ENCODE measurements at places on chromosomes 7 and 10.

- no peak for DNase-seq
Observed at GRCh38 chr7:116772423-116772863, 89.9 kb upstream of the CAPZA2 start.

DNA sequence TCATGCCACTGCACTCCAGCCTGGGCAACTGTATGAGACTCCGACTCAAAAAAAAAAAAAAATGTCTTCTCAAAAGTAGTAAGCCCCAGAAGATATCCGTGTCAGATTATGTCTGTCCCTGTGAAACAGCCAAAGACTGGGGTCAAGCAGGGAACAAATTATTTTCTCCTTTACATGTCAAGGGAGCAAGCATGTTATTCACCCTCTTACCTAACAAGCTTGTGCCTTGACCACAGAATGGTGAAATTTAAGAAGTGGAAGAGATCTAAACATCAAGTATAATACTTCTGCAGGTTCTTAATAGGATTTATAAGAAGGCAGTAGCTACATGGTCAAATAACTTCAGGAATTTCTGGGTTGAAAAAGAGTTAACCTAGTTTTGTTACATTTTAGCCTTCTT is 187.9 kb downstream of the ZNF365 start:
- no peak for DNase-seq

DNA sequence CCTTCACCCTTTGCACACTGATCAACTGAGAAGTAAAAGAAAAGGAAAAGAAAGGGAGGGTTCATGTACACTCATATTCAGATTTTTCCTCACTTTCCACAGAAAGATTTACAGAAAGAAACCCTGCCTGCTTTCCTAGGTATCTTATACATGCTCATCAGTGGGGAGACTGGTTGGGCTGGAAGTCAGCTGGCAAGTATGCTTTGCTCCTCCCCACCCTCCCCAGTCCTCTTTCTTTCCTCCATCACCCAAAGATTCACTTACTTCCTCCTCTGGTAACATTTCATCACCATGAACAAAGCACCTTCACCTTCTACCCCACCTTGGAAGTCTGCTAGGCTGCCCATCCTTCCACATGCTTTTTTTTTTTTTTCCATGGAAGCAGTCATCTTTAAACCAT is 153.2 kb upstream of the NRBF2 start:
- DNase-seq: no peak

DNA sequence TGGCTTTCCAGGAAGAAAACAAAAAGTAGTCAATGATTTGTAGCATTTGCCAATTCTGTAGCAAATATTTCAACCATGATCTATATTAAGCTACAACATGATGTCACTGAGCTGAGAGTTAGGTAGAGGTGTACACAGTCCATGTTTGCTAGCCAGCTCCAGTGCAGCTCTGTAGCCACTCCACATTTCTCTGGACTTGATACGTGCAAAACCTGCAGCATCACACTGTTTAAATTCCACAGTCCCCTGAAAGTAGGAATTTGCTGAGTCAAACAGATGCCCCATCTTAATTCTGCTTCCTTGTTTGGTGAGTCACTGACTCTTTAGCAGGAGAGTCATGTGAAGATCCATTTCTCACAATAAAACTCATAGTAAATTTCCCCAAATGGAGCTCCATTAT is 89.8 kb upstream of the LRRTM3 start:
- DNase-seq: no peak

GRCh38 chr7:19294619-19295018 is 149.4 kb upstream of the FERD3L start:
- DNase-seq: no peak

DNA sequence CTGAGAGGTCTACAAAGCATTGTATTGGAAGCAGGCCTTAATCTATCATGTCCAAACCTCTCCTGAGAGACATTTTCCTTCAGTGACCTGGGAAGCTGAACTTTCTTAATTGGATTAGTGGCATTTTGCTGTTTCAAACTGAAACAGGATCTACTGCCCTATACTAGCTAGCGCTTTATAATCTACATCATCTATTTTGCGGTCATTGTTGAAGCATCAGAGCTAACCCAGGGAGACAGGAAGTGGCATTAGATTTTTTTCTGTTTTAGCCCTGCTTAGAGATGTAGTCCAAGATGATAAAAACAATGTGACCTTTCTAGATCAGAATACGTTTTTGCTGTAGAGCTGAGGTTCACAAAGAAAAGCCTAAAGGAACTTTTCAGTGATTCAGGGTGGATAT is 147.4 kb upstream of the AGR3 start:
- no peak for DNase-seq

GRCh38 chr10:91741356-91741755 is 56.9 kb upstream of the TNKS2 start:
- DNase-seq: no peak

DNA sequence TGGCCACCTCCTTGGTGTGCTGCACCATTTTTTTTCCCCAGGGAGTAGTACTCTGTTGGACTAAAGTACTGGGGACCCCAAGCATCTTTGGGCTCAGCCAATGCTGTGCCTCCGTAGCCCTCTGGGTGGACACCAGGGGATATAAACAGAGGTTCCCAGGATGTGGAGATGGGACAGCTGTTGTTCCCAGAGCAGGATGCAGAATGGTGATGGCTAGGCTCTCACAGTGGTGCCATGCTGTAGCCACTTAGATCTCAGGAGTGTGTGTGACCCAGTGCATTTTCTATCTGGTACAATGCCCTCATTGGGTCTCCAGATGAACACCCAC is 50.9 kb upstream of the SCIN start:
- no peak for DNase-seq

DNA sequence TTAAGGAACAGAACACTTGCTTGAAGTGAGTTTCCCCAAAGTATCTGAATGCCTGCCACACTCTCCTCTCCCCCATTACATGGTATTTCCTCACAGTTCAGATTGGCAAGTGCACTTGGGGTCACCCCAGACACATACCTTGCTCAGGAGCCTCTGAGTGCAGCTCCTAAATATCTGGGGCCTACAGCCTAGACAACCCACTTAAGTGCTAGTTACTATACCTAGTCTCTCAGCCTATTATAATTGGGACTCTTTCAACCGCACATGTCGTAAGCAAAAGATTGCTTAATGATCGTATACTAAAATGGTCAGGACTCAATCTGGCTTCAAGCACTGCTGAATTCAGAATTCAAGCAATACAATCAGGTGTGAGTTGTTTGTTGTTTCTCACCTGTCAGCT is 19.9 kb downstream of the TMEM176B start:
- DNase-seq: no peak

GRCh38 chr10:71801361-71801760 is 28.0 kb upstream of the VSIR start:
- DNase-seq: no peak

DNA sequence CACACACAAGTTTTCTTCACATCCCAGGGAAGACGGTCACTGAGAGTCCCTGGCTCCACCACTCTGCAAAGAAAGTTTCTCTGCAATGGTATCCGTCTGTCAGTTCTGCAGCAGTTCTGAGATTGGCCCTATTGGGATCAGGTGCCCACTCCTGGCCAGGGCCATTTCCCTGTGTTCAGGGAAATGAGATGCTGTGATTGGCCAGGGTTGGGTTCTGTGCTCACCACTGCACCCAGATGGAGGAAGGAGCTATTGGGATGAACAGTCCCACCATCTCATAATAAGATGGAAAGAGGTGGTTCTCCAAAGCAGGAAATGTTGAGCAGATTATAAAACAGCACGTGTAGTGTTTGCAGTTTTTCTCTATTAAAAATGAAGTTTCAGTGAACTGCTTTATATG is 13.3 kb upstream of the PIP4K2A start:
- DNase-seq: no peak

Measured in NCI-H446 treated with DMSO at 0.1 percent for 48 hours (cell line).